Stimulated activated CD4-positive, alpha-beta T cell treated with anti-CD3 and anti-CD28 coated beads, TNF-alpha, amount 100 ng/mL, for 48 hours (primary cell): ENCODE measurements at places on chromosomes 13 and 19.
A peak's percentile ranks its signal among the peaks of the same experiment; 100 is the strongest.

DNA sequence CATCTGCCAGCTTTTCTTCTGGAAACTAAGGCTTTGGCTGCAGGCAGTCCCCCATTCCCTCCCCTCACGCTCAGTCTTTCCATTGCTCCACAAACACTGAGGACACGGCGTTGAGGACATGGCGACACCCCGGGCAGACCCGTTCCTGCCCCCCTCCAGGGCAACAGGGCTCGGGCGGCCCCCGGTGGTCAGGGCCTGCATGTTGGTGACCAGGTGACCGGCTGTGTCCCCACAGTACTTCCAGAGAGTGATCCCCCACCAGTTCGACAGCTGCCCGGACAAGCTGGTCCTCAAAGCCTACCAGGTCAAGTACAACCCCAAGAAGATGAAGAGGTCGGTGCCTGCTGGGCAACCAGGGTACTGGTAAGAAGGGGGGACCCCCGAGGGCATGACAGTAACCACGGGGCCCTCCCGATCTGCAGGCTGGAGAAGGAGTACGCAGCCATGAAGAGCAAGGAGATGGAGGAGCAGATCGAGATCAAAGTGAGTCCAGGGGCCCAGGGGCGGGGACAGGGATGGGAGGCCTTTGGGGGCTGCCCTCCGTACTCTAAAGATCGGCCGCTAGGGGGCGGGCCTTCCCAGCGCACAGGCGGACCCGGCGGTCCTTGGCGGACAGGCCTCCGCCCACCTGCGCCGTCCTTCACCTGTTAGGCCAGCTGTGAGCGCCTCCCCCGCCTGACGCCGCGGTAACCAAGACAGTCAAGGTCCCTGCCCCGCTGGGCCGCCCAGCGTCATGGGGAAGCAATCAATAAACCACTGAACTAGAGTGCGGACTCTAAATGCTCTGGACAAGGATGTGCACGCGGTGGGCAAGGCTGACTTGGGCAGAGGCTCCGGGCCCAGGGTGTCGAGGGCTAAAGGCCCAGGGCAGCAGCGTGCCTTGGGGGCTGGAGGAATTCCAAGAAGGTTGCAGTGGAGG, 21.1 kb downstream of the PRR36 start:
- peak; percentile 48 for DNase-seq

DNA sequence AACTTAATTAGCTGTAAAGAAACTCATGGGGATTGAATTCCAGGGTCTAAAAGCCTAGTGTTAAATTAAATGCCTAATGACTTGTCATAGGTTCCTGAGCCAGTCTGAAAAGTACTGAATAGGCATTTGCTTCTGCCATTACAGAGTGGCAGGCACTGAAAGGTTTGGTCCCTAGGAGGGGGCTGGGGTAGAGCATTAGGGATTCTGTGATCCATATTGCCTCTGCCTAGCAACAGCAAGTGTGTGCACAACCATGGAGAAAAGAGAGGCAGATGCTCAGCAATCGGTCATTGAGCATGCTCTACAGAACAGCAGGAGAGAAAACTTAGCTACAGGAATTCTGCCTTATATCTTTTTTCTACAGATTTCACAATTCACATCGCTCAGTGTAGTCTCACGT, 133.5 kb downstream of the TRPC4 start:
- DNase-seq = no peak

DNA sequence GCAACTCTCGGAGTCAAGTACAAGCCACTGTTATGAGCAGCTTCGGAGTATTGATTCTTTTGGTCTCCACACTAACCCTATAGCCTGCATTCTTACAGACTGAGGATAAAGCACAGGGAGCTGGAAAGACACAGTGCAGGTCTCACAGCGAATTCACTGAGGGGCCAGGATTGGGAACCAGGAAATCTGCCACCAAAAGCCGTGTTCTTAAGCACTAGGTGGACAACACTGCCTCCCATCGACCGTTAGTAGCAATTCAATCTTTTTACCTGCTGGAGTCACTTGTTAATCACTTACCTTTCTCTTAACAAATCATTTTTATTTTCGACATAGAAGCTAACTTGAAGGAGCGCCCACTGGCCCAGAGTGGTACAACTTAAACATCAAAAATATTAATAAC, 6.3 kb downstream of the PMIS2 start:
- no peak for DNase-seq

GRCh38 chr19:51337141-51337860, 4.6 kb downstream of the VSIG10L start:
- DNase-seq = no peak

- no peak for DNase-seq
Observed at GRCh38 chr13:108919036-108919907, 289.9 kb downstream of the MYO16 start.

- no peak for DNase-seq
Observed at GRCh38 chr13:47036294-47037008, 139.6 kb upstream of the HTR2A start.
